ENCODE measurements at places on chromosomes 7 and 10.

DNA sequence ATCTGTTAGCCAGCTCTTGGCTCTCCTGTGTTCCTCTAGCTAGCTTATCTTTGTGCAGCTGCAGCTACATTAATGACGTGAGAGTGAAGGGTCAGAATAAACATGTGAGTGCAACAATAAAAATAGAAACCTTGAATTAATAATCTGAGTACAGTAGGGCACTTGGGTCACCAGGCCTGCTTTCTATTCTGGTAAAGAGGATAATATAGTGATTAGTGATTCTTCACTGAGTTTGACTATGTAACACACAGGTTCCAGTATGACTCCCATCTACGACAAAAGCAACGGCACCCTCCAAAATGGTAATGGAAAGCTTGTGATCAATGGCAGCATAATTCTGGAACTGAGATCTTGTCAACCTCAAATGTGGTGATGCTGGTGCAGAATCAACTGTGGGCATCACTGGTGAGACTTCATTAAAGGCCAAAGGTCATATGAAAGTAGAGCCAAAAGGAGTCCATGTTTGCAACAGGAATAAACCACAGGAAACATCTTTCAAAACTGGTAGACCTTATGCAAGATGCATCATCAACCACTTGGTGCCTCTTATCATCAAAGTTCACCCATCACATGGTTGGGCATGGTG, 77.6 kb downstream of the NRBF2 start:
- no peak for DNase-seq

GRCh38 chr7:55127135-55127551, 108.3 kb downstream of the EGFR start:
- DNase-seq = no peak

- DNase-seq = no peak
Observed at GRCh38 chr10:68303849-68304412, 27.9 kb upstream of the HNRNPH3 start.

GRCh38 chr7:63114371-63114985, 884.2 kb upstream of the ZNF722 start:
- no peak for DNase-seq

GRCh38 chr10:120607710-120608703, 151.0 kb downstream of the PLPP4 start:
- no peak for DNase-seq

DNA sequence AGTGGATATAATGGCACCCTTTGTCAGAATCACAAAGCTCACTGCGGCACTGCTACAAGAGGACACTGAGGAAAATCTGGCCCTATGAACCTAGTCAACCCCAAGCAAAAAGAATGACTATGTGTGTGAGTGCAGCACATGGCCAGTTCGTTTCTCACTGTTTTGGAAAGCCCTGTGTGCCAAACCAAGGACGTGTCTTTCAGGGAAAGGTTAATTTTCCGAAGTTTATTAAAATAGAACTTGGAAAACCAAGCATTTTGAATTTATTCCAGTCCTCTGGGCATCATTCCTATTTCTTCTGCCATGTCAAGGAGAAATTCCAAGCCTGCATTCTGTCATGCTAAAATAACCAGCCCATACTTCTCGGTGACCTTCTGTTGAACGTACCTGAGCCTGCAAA, 471.8 kb downstream of the PLXDC2 start:
- no peak for DNase-seq

GRCh38 chr7:108836256-108836655, 266.6 kb downstream of the DNAJB9 start:
- no peak for DNase-seq

GRCh38 chr10:22598478-22598877, 115.9 kb downstream of the PIP4K2A start:
- DNase-seq = no peak

GRCh38 chr10:42594246-42594650, 44.1 kb downstream of the ZNF33B start:
- no peak for DNase-seq

- no peak for DNase-seq
Observed at GRCh38 chr10:97755718-97756117, 16.1 kb downstream of the SFRP5 start.

- DNase-seq = no peak
Observed at GRCh38 chr10:74888962-74889661, 62.7 kb downstream of the KAT6B start.

- DNase-seq = no peak
Observed at GRCh38 chr10:119365773-119366599, 158.6 kb downstream of the GRK5 start.

DNA sequence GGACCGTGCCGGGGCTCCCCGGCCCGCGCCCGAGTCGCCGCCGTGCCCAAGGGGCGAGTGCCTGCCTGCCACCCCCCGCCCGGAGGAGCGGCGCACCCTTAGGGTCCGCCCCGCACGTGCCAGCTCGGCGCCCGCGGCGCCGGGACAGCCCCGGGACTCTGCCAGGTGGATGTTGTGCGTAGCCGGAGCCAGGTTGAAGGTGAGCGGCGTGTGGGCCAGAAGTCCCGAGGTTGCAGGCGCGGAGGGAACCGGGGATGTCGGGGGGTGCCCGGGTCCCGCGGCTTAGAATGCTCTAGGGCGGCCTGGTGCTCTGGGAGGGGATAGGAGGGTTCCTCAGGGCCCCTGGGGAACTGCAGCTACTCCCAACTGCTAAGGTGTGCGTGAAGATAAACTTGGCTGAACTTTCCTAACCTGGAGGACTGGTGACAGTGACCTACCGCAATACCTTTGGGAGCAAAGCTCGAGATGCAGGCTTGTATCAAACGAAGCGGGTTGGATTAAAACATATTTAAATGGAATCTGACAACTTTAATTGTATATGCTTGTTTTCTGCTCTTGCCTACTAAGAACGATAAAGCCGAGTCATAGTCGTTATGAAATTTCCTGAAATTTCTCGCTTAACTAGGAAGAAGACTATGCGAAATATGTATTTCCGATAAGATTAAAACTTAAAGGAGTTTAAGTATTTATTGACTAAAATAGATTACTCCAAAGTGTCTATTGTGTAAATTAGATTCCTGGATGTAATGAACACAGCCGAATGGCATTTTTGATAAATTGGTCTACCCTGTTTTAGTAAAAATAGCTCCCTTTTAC, at the start of gene CUX1:
TSS of gene CUX1 (plus strand) at position 156 of the 816 bp plus-strand sequence. CDS start at position 170, 14 bp downstream.
- DNase-seq = peak; percentile 60

DNA sequence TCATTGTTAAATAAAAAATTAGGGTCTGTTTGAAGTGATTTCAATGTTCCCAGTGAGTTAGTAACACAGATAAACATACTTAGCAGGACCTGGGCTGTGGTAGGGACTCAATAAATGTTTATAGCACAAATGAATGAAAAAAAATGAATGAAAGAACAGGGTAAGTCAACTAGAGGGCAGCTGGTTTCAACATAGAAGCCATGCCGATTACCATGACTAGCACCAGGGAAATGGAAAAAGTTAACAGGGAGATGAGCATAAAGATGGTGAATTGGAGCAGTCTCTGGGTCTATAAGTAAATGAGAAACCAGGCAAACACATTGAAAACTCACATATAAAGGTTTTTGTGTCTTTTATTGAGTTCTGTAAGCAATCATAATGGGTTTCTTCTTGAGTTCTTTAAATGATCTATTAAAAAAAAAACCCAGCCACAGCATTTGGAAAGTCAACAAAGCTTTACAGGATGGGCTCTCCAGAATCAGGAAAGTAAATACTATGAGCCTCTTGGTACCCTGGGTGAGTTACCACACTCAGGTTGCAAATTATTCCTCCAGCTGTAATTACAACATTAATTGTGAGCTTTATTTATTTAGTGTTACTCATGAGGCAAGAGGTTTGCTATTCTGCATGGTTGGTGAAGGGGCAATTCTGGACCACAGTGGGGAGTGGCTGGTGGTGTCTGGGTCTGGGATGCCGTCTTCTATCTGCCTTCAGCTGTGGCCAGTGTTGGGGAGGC, 46.1 kb upstream of the MTPN start:
- no peak for DNase-seq

DNA sequence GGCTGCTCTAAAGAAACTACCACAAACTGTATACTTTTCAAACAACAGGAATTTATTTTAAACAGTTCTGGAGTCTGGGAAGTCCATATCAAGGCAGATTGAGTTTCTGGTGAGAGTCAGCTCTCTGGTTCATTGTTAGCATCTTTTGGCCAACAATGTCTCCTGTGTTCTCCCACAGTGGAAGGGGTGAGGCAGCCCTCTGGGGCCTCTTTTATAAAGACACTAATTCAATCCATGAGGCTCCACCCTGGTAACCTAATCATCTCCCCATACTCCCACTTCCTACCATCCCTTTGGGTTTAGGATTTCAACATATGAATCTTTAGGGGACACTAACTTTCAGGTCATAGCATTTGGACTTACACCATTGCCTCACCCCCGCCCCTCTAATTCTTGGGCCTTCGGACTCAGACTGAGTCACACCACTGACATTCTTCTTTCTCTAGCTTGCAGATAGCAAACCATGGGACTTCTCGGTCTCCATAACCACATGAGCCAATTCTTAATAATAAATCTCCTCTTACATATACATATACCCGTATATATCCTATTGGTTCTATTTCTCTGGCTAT, 64.3 kb upstream of the ANTXRL start:
- no peak for DNase-seq

DNA sequence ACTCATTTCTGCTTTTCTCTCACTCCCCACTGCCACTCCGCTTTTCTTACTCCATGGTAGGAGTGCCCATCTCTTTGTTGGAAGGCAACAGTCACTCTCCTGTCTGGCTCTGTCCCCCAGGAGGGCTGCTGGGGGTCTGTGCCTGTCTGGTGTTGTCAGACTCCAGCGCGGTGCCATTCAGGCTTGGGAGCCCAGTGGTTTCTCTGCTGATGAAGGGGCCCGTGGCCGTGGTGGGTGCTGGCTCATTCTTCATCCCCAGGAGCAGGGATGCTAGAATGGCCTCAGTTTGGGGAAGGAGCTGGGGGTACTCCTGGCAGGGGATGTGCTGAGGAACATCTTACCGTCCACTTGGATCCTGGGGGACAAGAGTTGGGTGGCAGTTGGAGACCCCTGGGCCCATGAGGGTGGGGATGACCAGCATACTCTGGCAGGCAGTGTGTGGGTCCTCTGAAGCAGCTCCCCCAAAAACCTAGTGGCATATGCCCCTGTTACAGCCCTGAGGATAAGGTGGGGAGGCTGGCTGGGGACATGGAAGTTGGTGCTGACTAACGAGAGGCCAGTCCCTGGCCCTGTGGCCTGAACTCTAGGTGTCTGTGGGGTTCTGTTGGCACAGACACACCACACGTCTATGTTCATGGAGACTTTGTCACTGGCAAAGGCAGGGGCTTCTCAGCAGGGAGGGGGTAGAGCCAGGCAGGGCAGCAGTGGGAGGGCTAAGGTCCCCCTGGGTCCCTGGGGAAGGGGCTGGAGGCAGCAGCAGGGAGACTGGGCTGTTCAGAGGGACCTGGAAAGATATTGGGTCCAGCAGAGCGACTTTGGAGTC, 102.8 kb upstream of the RET start:
- DNase-seq = no peak

- peak; percentile 61 for DNase-seq
Observed at GRCh38 chr7:105268511-105269392, 120.0 kb downstream of the SRPK2 start.

- DNase-seq = no peak
Observed at GRCh38 chr10:92590623-92591549, 2.0 kb upstream of the KIF11 start.

DNA sequence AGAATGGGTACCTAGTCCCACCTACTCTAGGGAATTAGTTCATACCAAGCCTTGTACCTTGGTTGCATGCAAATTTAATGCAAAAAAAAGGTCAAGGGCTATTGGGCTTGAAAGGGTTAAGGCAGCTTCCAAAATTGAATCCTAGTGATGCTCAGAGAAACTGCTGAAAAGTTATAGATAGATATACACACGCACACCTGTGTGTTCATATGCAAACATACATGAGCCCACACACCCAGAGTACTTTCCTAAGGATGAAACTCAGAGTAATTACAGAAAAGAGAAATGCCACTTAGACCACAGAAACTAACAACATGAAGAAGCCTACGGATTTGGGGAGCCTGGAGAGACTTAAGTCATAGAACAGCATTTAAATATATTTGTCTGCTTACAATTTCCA, 1.5 kb downstream of the SLC25A13 start:
- DNase-seq = no peak

DNA sequence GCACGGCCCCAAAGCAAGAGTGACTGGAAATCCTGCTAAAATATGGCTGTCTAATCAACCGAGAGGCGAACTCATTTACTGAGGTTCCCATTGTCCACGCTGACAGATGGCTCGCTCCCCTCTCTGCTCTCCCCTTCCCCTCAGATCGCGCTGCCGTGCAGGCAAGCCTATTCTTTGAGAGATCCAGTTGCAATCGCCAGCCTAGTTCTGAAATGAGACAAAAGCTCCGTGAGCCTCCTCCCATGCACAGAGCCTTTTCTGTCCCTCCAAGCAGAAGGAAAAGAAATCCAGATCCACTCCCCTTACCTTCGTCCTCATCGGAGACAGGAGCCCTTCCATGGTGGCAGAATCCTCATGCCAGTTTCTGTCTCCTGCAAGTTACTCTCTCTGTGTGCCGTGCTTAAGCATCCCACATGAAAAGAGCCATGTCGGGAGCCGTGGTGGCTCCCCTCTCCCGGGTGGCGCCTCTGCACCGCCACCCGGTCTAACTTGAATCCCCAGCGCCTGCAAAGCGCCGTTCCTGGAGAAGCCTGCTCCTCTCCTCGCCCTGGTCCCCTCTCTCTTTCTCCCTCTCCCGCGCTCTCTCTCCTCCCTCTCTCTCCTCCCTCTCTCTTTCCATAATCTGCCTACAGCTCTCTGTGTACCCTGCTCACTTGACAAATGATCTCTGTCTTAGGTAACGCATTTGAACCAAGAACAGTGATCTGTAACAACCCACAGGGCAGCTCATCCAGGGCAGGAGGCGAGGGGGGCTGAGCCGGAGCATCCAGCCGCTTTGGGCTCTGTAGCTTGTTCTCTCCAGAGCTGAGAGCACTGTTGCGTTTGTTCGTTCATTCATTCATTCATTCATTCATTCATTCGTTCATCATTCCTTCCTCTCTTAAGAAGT, 156.8 kb downstream of the FRMD4A start:
- DNase-seq = peak; percentile 82

DNA sequence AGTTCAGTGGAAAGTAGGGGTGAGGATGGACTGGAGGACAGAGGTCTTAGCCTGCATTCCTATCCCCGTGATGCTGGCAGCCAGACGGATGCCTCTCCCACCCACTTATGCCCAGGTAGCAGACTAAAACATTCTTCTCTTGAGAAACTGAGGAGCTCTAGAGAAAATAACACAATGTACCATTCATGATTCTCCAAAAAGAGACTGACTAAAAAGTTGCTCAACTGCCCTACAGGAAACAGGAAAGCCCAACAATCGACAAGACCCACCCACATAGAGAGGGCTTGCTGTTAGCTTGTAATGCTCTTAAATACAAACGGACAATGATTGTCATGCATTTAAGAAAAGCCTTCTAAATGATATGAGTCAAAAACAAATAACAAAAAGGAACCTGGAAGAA, 33.2 kb upstream of the PDE1C start:
- DNase-seq = no peak

Data from right kidney (tissue), 9 donors.